ENCODE measurements at places on chromosomes 4 and X. TPM values are rescaled to one million over a fixed set of nuclear protein-coding genes. Genes with fewer than 3 reads are reported as not detected.

MYL5 gene
- 1.1 TPM for total RNA-seq

VSIG1 gene
- total RNA-seq = 2.9 TPM

FRMD7 gene
- not detected for total RNA-seq

NSUN7 gene
- total RNA-seq = 5.0 TPM

SH3TC1 gene
- total RNA-seq = 64.5 TPM

UNC5C gene
- 13.3 TPM for total RNA-seq

MAP9 gene
- 5.2 TPM for total RNA-seq

SORCS2 gene
- 0.32 TPM for total RNA-seq

TAF7L gene
- total RNA-seq = not detected

MAGEC3 gene
- not detected for total RNA-seq

MAOA gene
- 93.6 TPM for total RNA-seq

All from ascending aorta (tissue), 2 donors.